Brain pericyte (primary cell): ENCODE measurements at places on chromosomes 13 and 19.

GRCh38 chr13:23865026-23865425, 24.2 kb downstream of the MIPEP start:
- DNase-seq = no peak

- DNase-seq = no peak
Measured at GRCh38 chr13:33859691-33860303, 41.8 kb downstream of the RFC3 start.

DNA sequence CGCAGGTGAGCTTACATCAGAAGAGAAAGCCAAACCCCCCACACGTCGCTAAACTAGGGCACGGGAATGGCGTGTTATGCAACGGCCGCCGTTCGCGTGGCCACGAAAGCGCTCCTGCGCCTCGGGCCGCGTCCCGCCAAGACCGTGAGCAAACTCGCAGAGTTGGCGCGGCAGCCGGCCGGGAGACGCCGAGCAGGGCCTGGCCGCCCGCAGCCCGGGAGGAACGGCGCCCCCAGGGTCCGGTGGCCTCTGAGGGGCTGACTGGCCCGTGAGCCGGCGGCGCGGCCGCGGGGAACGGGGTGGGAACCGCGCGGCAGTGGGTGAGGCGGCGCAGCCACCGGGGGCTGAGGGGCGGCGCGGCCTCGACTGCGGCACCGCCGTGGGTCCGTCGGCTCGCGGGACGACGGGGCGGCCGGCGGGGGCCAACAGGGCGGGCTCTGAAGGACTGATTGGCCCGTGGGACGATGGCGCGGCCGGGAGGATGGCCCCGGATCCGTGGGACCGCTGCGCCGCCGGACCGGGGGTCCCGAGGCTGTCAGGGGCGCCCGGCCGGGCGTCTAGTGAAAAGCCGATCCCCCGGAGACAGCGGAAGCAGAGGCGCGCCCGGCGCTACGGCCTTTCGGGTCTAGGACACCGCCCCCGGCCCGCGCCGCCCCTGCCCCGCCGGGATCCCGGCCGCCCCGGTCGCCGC, 903 bp downstream of the LATS2 start:
- no peak for DNase-seq

DNA sequence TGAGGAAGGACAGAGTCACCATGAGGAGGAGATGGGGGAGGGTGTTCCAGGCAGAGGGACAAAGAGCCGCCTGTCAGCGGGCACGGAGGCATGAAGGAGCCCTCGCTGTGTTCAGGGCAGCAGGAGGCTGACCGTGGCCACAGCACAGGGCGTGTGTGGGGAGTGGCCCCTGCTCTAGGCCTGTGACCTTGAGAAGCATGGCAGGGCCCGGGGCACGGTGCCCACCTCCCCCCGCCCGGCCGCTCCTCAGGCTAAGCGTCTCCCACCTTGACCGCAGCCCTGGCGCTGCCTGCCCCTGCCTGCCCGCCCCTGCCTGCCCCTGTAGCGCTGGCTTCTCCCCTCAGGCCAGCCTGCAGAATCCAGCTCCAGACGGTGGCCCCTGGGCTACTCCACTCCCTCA, 11.6 kb downstream of the MAP2K2 start:
- DNase-seq = no peak
